ENCODE measurements at places on chromosomes 11 and 22.

GRCh38 chr11:65911682-65912568, 6.9 kb downstream of the C11orf68 start:
- DNase-seq: peak; percentile 96

- no peak for DNase-seq
These were observed 20.7 kb upstream of the IZUMO1R start for GRCh38 chr11:94283678-94284077.

GRCh38 chr11:21806947-21807346, 385.9 kb upstream of the ANO5 start:
- no peak for DNase-seq

DNA sequence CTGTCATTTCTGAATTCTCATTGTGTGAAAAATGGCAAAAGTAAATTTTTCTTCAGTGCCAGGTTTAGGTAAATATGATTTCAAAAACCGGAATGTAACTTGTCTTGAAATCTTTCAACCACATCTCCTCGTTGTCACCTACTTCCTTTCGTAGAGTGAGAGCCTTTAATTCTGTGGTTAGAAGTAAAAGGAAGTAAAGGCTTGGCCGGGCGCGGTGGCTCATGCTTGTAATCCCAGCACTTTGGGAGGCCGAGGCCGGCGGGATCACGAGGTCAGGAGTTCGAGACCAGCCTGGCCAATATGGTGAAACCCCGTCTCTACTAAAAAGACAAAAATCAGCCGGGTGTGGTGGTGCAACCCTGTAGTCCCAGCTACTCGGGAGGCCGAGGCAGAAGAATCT, 29.8 kb downstream of the SGSM3 start:
- DNase-seq: no peak
